Colonic mucosa (tissue), 4 donors: ENCODE measurements at places on chromosomes 13 and 19. TPM values are rescaled to one million over a fixed set of nuclear protein-coding genes. Genes with fewer than 3 reads are reported as not detected.

DNA sequence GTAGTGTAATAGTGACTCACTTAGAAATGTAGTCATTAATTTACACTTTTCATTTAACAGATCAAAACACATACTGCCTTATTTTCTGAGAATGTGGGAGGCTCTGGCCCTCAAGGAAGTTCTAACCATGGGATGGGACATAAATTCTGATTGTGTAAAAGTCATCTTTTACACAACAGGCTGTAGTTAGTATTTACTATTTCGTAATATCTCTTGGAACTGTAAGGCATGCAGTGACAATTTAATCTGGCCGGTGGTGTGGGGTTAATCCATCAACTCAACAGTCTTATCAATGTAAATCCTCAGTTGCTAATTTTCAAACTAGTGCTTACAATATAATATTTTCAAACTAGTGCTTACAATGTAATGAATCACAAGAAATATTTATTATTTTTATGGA is 1599.2 kb downstream of the EFNB2 start:
- H3K4me1 ChIP-seq: no peaks in the 10 kb centered on the region
- no peak overlapping the region for H3K4me3 ChIP-seq
- no peak overlapping the region for H3K27ac ChIP-seq
- DNase-seq: no peak

DNA sequence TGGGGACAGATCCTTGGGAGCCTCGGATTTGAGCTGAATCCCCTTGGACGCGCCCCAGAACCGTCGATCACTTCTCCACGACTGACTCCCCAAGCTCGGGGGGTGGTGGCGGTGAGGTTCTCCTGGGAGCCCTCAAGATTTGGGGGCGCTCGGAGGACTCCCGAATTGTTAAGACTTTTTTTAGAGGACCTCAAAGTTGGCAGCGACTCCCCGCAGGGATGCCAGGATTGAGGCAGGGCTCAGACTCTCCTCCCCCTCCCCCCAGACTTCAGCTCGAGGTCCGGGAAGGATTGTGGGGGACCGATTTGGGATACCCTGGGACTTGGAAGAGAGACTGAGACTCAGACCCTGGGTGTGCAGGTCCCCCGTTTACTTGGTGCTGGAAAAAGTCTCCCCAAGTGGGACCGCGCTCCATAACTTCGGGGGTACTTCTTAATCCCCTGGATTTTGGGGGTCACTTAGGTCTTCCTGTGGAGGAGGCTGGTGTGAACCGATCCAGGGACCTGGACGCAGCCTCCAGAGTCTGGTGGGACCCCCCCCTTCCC is 665 bp downstream of the VASP start:
- no peaks in the 10 kb centered on the region for H3K36me3 ChIP-seq
- H3K4me1 ChIP-seq: peaks cover 24% of the 10 kb centered on the region
- H3K27ac ChIP-seq: peak overlapping the region; percentile 98
- peak; percentile 54 for DNase-seq
- no peaks in the 10 kb centered on the region for H3K27me3 ChIP-seq
- peak overlapping the region; percentile 99 for H3K4me3 ChIP-seq

DNA sequence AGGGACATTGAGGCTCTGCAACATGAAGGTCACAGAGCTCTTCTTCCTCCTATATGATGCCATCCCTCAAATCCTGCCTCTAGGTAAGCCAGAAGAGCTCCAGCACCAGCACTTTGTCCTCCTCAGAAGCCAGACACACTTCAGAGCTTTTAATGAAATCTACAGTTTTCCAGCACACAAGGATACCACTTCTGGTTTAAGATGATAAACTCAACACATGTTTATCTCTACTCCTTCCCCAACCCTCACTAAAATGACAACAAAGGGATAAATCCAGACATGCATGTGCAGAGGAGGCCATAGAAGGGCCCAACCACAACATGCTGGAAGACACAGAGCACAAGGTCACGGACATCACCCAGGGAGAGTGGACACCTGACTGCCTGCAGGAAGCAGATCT is 195.3 kb downstream of the USP12 start:
- H3K27ac ChIP-seq: no peak overlapping the region
- peaks cover 21% of the 10 kb centered on the region for H3K4me1 ChIP-seq
- no peaks in the 10 kb centered on the region for H3K27me3 ChIP-seq
- DNase-seq: no peak
- H3K36me3 ChIP-seq: no peaks in the 10 kb centered on the region
- no peak overlapping the region for H3K4me3 ChIP-seq

DNA sequence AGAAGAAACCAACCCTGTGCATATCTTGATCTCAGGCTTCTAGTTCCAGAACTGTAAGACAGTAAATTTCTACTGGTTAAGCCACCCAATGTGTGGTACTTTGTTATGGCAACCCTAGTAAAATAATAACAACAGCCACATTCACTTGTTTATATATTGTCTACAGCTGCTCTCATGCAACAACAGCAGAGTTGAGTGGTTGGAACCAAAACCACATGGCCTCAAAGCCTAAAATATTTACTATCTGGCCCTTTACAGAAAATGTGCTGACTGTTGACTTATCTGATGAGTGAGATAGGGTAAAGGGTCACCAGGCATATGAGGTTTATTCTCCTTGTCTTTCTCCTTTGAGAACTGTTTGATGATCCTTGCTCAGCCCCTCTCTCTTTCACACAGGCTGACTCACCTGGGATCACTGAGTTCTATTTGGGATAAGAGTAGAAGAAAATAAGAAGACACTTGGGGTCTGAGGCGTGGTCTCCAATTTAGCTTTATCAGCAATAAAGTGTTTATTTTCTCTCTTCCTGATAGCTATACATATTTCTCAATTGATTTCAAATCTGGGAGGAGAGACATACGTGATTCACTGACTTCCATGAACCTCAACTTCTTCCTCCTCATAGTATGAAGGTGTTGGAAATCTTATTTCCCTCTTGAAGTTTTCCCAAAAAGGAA is 227.5 kb upstream of the STARD13 start:
- H3K27ac ChIP-seq: no peak overlapping the region
- no peak overlapping the region for H3K4me3 ChIP-seq
- no peaks in the 10 kb centered on the region for H3K27me3 ChIP-seq
- DNase-seq: no peak
- no peaks in the 10 kb centered on the region for H3K4me1 ChIP-seq

DNA sequence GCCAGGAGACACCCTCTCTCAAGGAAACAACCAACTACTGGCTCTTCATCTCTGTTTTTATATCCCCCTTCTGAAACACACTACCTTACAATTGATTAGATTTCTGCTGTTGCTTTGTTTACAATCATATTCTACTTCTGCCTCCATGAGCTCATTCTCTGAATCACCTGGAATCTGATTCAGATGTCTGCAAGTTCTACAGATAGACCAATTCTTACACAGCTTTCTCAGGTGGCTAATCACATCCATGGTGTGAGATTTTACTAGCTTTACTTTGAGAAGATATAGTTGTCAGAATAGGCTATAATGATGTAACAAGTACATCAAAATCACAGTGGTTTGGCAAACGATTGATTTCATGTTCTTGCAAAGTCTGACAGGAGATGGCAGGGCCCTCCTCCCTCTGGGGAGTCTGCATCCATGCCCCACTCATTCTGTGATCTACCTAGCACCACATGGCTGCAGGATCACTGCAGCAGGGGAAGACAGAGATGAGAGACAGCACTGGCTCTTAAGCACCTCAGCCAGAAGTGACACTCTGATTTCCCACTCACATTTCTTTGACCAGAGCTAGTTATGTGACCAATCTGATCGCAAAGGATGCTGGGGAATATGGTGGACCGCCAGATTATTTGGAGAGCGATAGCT is 243.7 kb downstream of the FOXO1 start:
- DNase-seq: no peak
- H3K4me3 ChIP-seq: no peak overlapping the region
- no peaks in the 10 kb centered on the region for H3K36me3 ChIP-seq
- H3K27ac ChIP-seq: no peak overlapping the region

GRCh38 chr13:47474839-47475238 is 526.2 kb downstream of the SUCLA2 start:
- DNase-seq: no peak
- H3K4me3 ChIP-seq: no peak overlapping the region
- no peaks in the 10 kb centered on the region for H3K4me1 ChIP-seq
- no peak overlapping the region for H3K27ac ChIP-seq

DNA sequence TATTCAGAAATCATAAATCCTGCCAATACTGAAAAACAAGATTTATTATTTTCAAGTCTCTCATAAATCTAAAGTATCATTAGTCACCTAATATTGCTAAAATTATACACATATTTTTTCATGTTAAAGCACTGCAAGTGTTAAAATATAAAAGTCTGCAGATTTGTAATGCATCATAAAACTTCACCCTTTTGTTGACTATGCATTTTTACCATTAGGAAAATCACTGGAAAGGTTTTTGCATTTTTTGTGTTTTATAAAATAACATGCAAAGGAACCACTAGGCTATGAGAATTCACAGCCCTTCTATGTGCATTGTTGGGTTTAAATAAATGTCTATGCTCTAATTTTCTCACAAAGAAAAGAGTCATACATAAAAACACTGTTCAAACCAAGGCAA is 407.3 kb downstream of the DACH1 start:
- H3K4me3 ChIP-seq: no peak overlapping the region
- no peak overlapping the region for H3K27ac ChIP-seq
- no peaks in the 10 kb centered on the region for H3K36me3 ChIP-seq
- H3K27me3 ChIP-seq: no peaks in the 10 kb centered on the region
- H3K4me1 ChIP-seq: no peaks in the 10 kb centered on the region

DNA sequence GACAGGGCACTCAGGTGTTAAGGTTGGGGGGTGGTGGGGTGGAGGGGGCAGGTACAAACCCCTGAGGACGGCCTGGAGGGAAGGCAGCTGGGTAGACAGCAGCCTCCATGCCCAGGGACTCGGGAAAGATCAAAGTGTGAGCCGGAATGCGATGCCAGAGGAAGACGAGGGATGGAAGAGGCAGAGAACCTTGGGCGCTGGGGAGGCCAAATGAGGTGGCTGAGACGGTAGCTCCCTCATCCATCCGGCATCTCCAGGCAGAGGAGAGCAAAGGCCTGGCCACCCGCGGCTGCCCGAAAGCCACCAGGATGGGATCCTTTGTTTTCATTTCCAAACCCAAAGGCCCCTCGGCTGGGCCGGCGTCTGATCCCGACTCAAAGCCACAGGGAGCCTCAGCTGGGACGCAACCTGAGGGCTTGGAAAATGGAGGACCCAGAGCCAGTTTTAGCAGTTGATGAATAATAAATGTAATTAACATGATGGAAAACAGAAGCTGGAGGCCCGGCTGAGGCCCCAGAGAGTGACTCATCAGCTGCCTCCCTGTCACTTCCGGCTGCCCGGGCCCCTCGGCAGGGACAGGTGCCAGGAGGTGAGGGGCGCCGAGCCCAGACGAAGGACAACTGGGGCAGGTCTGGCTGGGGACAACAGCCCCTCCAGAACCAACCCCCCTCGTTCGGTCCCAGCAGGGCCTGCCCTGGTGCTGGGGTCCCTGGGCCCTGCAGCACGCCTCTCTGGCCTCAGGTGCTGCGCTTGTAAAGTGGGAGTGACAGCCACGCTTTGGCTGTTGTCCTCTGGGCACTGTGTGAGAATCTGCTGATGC is 61.6 kb downstream of the CEBPG start:
- DNase-seq: no peak
- H3K27ac ChIP-seq: no peak overlapping the region
- H3K36me3 ChIP-seq: no peaks in the 10 kb centered on the region
- no peak overlapping the region for H3K4me3 ChIP-seq

DNA sequence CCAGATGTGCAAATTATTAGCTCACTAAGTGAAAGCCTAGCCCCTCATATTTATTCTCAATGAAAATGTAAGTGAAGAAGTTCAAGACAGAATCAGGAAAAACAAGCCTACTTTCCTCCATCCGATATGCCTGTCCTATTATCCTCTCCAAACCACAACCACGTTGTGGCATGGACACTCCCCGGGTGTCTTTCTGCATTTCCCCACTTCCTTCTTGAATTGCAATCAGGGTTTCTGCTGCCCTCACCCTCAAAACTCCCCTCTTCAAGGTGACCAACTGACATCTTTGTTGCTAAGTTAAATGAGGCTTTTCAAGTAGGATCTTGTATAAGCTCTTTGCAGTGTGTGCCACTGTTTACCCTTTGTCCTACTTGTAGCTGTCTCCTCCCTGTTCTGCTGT is 11.8 kb downstream of the SLC25A30 start:
- no peak overlapping the region for H3K27ac ChIP-seq
- no peak for DNase-seq
- no peaks in the 10 kb centered on the region for H3K36me3 ChIP-seq

Gene ZNF221
- 2.1 TPM for total RNA-seq

Gene CCNE1
- 5.1 TPM for total RNA-seq

Gene CLC
- total RNA-seq: 0.56 TPM

Gene ZNF586
- 17.6 TPM for total RNA-seq
